ENCODE measurements at places on chromosomes 3 and 15.

GRCh38 chr3:67461667-67462142, 192.7 kb downstream of the SUCLG2 start:
- no peak for DNase-seq

- no peak for DNase-seq
Observed at GRCh38 chr3:124553178-124553577, 177.1 kb upstream of the UMPS start.

DNA sequence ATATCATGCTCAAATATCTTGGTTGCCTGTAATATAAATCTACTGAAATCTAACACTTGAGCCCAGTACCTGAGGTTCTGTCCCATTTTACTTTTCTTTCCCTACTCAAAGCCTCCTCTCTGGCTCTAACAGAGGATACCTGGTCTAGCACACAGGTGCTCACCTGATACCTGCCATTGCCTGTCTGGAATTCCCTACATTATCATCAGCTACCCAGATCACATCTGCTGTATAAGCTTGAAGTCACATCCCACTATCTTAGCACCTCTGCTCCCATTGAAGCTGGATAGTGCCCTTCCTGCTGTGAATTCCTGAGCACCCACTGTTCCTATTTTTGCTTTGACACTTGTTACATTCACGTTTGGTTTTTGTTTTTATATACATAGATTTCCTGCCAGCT, 30.5 kb downstream of the GYG1 start:
- no peak for DNase-seq

GRCh38 chr15:31392761-31393401, 66.2 kb downstream of the KLF13 start:
- DNase-seq: no peak

DNA sequence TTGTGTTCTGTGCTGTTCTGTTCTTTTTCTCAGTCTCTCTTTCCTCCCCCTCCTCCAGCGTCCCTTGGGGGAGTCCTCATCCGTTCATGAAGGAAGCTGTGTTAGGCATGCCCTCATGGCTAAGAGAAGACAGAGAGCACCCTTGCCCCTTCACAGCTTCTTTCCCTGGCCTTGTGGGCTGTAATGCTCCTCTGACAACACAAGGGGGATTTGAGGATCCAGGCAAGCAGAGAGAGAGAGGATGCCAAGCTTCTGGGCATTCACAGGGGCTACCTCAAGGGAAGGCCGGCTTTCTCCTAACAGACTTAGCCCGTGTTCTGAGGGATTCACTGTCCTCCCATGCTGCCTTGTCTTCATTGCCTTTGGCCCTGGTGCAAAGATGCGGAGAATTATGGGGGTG, 389.5 kb downstream of the LRTM1 start:
- DNase-seq: no peak

- DNase-seq: no peak
Observed at GRCh38 chr3:189952272-189952671, 168.4 kb downstream of the P3H2 start.

GRCh38 chr3:30980993-30981392, 86.5 kb upstream of the GADL1 start:
- no peak for DNase-seq

DNA sequence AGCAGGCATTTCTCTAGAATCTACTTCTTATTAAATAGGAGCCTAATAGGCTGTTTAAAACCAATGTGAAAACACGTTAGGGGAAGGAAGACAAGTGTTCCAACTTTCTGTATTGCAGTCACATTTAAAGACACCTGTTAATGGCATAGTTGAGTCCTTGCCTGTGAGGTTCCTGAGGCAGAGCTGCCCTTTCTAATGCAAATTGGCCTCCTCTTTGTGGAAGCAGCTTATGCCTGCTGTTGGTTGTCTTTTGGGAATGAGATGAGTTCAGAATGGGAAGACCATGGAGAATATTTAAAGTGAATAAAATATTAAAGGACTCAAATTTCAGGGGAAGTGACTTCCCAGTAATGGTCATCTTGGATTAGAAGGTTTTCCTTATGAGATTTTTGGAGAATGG, 51.2 kb downstream of the NEK11 start:
- DNase-seq: no peak

DNA sequence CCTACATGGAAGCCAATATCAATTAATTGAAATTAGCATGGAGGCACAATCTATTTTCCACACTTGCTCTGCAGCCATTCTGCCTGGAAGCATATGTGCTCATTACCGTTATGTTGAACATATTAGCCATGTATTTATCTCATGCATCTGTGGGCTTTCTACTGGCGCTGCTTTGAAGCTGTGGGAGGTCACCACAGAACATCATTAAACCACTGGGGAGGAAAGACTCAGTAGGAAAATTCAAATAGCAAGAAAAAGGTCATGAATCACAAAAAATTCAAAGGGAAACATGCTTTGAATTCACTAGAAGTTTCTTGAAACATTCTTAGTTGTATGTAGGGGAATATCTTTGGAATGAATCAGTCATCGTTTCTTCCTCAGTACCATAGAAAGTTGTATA, 652.5 kb downstream of the EDEM1 start:
- no peak for DNase-seq

- peak; percentile 37 for DNase-seq
Observed at GRCh38 chr3:174439331-174440252, 419.5 kb upstream of the NAALADL2 start.

DNA sequence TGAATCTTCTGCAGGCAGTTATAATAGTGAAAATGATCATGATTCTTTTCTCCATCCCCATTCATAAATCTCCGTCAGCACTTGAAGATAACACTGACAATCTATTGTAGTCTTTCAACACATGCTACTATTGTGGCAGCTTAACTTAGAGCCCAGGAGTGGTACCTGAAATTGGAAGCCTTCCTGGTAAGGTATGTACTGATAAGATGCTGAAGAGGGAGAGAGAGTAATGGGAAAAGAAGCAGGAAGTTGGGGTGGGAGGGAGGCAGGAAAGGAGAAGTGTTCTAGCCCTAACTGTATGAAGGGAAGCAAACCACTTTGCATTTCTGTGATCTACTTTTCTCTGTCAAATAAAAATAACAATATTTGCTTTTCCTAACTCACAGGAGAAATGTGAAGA, 197.4 kb upstream of the RORA start:
- no peak for DNase-seq

DNA sequence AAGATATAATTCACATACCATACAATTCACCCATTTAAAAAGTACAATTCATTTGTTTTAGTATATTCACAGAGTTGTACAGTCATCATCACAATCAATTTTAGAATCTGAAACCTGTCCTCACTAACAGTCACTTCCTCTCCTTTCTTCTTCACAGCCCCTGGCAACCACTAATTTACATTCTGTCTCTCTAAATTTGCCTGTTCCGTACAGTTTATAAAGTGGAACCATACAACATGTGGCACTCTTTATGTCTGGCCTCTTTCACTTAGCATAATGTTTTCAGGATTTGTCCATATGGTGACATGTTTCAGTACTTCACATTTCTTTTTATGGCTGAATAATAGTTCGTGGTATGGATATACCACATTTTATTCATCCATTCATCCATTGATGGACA, 22.7 kb downstream of the ERICH6 start:
- no peak for DNase-seq

DNA sequence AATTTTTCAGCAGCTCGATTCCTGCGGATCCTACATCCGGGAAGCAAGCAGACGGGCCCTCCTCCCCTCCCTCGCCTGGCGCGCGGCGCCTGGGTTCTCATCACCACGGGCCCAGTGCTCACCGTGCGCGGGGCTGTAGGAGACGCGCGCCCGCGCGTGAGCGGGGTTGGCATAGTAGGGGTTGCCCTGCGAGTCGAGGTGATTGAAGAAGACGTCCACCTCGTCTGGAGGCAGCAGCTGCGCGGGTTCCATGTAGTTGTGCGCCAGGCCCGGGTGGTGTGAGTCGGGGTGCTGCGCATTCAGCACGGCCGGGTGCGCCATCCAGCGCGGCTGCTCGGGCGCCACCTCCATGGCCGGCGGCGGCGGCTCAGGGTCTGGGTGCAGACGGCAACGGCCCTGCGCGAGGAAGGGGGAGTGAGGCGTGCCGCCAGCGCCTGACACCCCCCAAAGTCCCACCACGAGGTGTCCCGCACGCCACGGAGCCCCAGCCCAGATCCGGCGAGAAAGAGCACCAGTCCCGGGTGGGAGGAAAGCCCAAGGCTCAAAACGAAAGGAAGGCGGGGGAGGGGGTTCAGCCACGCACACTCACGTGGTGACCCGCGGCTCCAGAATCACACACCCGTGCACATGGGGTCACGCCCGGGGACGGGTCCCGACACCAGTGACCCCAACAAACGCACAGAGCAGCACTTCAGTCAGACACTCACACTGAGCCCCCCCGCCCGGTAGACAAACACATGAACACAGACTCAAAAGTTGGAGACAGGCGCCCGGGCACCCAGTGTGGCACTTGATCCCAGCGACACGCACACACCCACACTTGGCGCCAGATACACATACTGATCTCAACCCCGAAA, 6.1 kb downstream of the GATA2 start:
- no peak for DNase-seq

DNA sequence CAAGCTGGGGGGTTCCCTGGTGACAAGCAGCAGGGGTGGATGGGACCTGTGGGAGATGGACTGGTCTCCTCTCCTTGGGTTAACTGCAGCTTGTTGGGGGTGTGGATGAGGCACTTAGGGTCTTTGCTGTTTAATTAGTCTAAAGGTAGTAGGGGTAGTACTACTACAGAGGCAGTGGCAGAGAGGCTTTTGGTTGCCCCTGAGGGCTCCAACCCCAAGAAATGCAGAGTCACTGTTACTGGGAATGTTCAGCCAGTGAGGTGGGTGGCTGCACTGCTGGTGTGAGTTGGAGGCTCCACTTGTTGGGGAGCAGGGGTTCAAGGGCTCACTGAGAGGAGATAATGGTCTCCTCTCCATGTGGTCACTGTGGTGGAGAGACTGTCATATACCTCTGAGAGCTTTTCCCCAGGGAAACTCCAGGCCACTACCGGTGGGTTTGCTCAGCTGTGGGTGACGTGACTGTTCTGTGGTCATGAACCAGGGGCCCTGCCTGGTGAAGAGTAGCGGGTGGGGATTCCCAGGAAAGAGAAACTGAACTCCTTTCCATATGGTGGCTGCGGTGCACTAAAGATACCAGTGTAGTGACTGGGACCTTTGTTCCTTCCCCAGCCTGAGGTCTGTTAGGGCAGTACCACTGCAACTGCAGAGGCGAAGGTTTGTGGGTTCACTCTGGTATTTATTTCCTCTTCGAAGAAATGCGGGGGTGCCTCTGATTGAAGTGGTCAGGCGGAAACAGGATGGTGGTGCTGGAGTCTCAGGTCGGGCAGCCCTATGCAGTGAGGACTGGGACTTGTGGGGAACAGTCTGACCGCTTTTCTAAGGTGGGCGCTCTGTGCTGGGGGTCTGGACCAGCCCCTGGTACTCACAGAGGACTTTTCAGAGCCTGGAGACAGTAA, 68.9 kb upstream of the TNFSF10 start:
- peak; percentile 42 for DNase-seq

GRCh38 chr15:82158811-82159210, 103.7 kb downstream of the EFL1 start:
- DNase-seq: no peak

DNA sequence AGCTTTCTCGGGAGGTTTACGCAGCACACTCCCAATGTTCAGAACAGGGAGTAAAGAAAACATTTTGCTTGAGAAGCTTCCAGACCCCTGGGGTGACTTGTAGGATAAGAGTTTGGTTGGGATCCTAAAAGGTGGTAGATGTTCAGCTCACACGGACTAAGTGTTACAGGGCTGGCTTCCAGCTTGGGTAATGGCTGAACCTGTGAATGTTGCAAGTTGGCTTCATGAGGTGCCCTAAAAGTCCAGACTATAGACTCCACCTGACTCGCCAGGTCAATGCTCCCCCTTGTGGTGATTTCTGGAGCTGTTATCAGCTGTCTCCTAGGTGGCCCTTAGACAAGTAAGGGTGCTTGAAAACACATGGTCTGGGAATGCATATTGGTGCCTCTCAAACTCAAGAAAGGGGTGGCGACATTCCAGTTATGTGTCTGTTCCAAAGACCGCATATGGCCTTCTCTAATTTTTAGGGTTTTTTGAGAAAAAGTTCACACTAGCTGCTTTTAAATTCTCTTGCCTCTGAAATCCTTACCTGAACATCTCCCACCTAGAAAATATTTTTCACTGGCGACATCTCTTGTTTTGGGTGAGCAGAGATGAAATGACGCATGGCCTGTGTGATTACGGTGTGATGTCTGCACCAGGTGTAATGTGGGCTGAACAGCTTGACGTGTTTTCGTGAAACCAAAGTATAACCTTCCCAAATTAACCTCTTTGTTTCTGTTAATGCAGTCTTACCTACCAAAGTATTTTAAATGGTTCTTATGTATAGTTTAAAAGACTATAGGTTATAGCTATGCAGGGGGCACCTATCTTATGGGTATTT, 175.7 kb upstream of the KBTBD8 start:
- peak; percentile 55 for DNase-seq

GRCh38 chr3:17808994-17809393, 66.6 kb upstream of the TBC1D5 start:
- no peak for DNase-seq

GRCh38 chr15:40789119-40789518, 17.8 kb upstream of the ZFYVE19 start:
- no peak for DNase-seq

- DNase-seq: no peak
Observed at GRCh38 chr3:101964861-101965260, 115.5 kb downstream of the NFKBIZ start.

- no peak for DNase-seq
Observed at GRCh38 chr3:19272296-19272695, 124.0 kb downstream of the KCNH8 start.

GRCh38 chr15:37131621-37132020, 31.3 kb upstream of the MEIS2 start:
- DNase-seq: no peak

GRCh38 chr15:77416954-77417353, 3.0 kb downstream of the PEAK1 start:
- no peak for DNase-seq

DNA sequence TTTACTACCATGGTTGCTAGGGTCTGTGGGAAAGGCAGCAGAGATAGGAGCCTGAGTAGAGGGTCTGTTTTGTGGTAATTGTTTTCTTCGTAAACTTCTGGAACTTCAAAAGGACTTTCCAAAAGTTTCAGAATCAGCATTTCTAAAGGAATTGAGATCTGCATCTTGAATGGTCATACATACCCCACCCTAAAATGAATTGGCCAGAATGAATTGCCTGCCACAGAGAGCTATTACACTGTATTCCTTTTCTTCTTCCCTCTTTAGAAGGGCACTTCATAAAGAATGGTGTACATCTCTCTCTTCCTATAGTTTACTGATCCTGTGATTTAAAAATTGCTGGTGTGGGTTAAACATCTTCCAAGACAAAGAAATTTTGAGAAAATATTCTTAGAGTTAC, 525.7 kb downstream of the NLGN1 start:
- no peak for DNase-seq

GRCh38 chr15:67548862-67549651, 6.6 kb downstream of the MAP2K5 start:
- no peak for DNase-seq

DNA sequence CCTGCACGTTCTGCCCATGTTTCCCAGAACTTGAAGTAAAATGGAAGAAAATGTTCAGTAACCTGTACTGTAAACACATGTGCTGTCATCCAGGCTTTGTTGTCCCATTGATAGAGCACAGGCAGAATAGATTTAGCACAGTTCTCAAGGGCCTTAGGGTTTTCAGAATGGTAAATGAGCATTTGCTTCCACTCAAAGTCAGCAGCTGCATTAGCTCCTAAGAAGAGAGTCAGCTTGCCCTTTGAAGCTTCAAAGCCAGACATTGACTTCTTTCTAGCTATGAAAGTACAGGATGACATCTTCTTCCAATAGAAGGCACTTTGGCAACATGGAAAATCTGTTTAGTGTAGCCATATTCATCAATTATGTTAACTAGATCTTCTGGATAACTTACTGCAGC, 76.2 kb upstream of the TMEM108 start:
- DNase-seq: no peak

GRCh38 chr3:122936986-122937385, 90.6 kb downstream of the SEMA5B start:
- DNase-seq: no peak
